ENCODE measurements at places on chromosomes 1 and 21.
A peak's percentile ranks its signal among the peaks of the same experiment; 100 is the strongest.

GRCh38 chr1:21586222-21586621, 77.0 kb downstream of the ALPL start:
- no peak for DNase-seq

- DNase-seq: no peak
These were observed 184.4 kb downstream of the SIPA1L2 start for GRCh38 chr1:232445361-232446106.

DNA sequence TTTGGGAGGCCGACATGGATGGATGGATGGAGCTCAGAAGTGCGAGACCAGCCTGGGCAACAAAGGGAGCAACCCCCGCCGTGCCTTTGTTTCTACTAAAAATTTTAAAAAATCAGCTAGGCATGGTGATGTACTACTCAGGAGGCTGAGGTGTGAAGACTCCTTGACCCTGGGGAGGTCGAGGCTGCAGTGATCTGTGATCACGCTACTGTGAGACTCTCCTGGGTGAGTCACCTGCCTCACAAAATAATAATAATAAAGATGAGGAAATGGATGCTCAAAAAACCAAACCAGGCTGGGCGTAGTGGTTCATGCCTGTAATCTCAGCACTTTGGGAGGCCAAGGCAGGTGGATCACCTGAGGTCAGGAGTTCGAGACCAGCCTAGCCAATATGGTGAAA, 19.2 kb downstream of the DSTYK start:
- DNase-seq: no peak

- DNase-seq: no peak
These were observed 8.2 kb downstream of the PLA2G5 start for GRCh38 chr1:20078171-20078651.

DNA sequence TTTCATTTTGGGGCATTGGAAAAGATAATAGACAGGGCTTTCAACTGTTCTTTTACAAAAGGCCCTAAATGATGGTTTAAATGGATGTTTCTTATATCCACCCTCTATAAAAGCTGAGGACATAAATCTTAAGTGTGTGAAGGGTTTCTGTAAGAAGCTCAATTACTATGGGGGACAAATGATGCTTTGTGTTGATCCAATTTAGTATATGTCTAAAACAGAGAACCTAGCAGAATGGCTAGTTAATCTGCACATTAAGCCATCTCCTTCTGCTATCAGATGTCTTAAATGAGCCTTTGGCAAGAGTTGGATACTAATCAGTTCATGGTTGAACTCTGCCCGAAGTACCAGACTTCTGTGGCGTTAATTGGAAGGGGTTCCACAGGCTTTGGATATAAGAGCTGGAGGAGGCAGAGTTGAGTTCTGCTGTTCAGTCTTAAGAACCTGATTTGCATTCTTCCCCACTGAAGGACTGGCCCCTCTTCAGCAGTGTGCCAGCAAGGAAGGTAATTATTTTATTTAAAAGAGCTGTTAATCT, 43.1 kb downstream of the PTGFRN start:
- DNase-seq: no peak

DNA sequence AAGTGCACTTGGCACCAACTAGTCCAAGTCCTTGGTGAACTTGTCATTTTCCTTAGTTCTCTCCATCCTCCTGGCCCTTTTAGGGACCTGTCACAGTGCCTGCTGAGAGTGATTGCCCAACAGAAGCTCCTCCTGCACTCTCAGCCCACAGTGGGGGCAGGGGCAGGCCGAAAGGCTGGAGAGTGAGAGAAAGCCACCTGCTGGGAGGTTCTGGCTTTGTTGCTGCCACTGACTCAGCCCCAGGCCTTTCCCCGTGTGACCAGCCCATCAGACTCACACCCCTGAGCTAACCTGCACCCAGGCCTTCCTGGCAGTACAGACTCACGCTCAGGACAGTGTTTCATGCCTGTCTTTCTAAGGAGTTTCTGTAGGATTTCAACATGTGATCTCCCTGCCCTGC, 17.1 kb upstream of the PROK1 start:
- peak; percentile 48 for DNase-seq

GRCh38 chr1:244092293-244092963, 41.3 kb downstream of the ZBTB18 start:
- no peak for DNase-seq

GRCh38 chr1:237503292-237503691, 387.4 kb downstream of the ZP4 start:
- no peak for DNase-seq

GRCh38 chr1:40808909-40809308, 25.3 kb downstream of the KCNQ4 start:
- no peak for DNase-seq

- DNase-seq: no peak
These were observed 3.1 kb downstream of the LMNA start for GRCh38 chr1:156117414-156118176.

GRCh38 chr1:3170561-3171453, 101.8 kb downstream of the PRDM16 start:
- no peak for DNase-seq

DNA sequence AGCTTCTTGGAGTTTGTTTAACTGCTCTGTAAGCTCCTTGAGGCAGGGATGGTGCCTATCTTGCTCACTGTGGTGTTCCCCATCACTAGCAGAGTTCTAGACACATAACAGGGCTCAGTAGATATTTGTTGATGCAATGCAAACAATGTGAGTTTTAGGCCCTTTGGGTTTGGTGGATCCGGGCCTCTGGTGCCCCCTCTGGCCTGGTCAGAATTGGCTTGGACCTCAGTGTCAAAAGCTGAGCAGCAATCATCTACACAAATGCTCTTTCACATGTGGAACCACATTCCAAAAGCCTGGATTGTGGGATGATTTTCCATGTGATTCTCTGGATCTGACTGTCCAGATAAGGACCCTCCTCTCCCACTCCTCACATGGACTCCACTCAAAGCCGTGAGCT, 53.4 kb upstream of the BCAR3 start:
- no peak for DNase-seq

GRCh38 chr1:105632342-105633196, 1423.9 kb upstream of the PRMT6 start:
- DNase-seq: no peak

GRCh38 chr1:8061673-8062386, 35.7 kb upstream of the ERRFI1 start:
- DNase-seq: no peak

DNA sequence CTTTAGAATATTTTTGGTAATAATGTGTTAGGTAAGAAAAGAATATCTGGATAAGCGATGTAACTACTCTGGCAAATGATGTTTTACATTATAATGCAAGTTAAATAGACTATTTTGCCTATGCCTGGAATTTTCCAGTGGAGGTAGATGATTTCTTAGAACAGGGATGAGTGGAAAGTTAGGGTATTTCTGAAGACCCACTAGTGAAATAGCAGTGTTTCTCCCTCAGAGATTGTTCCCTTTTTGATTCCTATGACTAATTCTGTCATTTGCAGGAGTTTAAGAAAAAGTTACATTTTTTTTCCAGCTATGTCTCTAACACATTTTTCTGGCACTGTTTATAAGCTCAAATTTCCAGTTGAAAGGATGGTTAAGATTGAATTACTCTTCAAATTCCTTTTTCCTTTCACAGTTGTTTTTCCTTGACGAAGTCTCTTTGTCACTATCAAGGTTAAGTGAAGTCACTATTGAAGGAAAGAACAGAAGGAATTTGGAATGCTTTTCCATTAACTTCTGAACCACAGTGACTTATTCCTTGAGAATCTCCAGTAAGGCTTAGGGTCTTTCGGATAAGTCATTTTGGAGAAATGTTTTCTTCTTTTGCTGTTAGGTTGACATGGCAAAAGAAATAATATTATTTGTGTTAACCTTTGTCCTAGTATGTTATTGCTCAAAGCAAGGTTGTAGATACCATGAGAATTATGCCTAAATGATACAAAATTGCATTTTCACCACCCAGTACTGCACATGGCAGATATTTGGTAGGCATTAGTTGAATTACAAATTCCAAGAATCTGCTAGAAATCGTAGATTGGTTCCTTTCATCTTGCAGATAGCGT, 42.9 kb upstream of the ZNF326 start:
- DNase-seq: no peak

GRCh38 chr1:7586031-7586941, 184.8 kb upstream of the VAMP3 start:
- no peak for DNase-seq

DNA sequence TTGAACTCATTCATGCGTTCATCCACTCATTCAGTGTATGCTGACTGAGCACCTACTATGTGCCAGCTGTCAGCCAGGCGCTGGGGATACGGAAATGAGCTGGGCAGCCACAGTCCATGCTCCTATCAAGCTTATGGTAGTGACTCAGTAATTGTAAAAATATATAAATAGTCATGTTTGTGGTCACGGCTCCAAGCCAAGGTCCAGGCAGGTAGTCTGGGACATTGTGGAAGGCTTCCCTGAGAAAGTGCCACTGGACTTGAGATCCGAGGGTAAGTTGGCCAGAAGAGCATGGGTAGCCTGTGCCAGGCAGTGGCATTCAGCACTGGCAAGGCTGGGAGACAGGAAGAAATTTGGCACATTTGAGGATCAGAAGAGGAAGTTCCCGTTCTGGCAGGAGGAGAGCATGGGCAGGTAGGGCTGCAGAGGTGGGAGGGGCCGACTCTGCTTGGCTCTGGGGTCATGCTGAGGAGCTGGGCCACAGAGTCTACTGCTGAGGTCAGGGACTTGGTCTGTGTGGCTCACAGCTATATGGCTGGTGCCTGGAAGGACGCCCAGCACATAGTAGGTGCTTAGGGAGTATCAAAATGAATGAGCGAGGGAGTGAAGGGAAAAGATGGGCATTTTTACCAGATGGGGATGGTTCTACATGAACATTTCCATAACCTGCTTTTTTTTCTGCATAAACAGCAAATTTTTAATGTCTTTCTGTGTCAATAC, 6.9 kb downstream of the PTPRF start:
- no peak for DNase-seq

Data from HTR-8/SVneo (cell line).